ENCODE measurements at places on chromosomes 12 and 14. TPM values are rescaled to one million over a fixed set of nuclear protein-coding genes. Genes with fewer than 3 reads are reported as not detected.

- no peak for DNase-seq
Observed at GRCh38 chr14:34043627-34044372, 92.9 kb upstream of the EGLN3 start.

DNA sequence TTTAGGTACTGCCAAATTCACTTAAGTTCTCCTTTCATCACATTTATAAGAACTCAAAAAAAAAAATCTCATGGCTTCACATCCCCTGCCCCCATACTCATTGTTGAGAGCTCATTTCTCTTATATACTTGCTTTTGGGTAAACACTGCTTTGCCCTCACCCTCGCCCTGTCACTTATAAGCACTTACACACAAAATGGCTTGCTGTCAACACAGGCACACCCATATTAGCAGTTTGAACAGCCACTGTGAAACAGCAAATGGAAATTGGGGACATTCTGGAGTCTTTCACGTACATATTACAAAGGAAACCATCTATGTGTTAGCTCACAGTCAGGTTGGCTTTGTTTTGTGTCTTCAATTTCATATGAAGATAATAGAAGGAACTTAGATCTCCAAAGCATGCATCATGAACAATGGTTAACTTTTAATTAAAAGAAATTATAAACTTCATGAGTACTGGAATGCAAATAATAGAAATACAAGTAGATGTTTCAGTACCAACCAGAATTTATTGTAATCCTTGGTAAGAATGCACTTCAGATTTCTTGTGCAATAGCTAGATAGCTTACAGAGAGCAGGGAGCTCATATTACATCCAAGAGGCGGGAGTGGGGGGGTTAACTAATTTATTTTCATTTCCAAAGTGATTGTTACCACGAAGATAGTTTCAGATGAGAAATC, 272.2 kb downstream of the ALG10B start:
- DNase-seq, result no peak

GRCh38 chr12:17971850-17972249, 118.1 kb downstream of the RERGL start:
- no peak for DNase-seq

The PSME2 gene
- 108 TPM for total RNA-seq

The APOF gene
- not detected for total RNA-seq

GRCh38 chr14:61065656-61066055, 84.6 kb downstream of the SLC38A6 start:
- no peak for DNase-seq

DNA sequence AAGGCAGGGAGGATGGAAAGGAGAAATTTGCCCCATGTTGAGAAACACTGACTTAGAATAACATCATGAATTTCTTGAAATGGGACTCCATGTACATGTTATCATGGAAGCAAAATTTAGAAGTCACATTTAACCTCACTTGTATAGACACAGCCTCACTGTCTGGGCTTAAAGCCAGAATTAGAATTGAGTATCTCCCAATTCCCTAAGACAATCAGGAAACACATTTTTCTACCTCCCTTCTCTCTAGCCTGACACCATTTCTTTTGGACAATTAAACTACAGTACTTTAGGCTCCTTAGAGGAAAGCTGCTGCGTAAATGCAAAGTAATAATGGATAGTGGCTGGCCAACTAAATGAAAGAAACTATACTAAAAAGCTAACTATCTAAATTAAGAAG, 795.5 kb downstream of the C12orf50 start:
- no peak for DNase-seq

DNA sequence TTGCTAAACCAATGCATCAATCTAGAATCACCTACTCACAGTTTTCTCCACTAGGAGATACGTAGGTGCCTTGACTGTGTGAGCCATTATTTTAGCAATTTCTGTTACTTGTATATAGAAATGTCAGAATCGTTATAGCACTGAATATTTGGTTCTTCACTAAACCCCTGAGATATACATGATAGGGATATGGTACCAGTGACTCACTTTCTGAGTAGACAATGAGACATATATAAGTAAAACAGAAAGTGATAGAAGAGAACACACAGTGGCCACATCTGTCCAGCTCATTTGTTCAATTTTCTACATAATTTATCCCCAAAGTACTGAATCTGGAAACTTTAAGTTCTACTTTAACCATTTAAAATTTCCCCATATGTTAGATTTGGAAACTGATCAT, 1505.5 kb upstream of the TMEM132C start:
- DNase-seq, result no peak

GRCh38 chr12:6384499-6385436, 806 bp downstream of the LTBR start:
- no peak for DNase-seq

The ACSS3 gene
- 29.4 TPM for total RNA-seq

The SDR9C7 gene
- 0.27 TPM for total RNA-seq

DNA sequence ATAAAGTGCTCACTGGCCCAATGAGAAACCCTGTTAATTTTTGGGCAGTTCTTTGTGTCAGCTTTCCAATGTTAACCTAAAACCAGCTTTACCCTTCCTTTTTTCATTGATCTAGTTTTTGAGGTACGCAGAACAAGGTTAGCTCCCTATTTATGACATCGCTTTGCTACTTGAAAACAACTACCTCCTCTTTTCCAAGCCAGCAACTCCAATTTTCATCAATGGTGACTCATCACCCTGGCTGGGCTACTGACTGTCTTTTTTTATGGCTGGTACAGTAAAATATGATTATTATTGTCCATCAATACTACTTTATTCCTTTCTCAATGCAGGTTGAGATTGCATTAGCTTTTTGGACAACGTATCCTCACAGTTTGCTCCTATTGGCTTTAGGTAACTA, 22.5 kb upstream of the AKAP6 start:
- no peak for DNase-seq

GRCh38 chr14:91315844-91316267, 71.4 kb upstream of the GPR68 start:
- DNase-seq, result peak; percentile 27

DNA sequence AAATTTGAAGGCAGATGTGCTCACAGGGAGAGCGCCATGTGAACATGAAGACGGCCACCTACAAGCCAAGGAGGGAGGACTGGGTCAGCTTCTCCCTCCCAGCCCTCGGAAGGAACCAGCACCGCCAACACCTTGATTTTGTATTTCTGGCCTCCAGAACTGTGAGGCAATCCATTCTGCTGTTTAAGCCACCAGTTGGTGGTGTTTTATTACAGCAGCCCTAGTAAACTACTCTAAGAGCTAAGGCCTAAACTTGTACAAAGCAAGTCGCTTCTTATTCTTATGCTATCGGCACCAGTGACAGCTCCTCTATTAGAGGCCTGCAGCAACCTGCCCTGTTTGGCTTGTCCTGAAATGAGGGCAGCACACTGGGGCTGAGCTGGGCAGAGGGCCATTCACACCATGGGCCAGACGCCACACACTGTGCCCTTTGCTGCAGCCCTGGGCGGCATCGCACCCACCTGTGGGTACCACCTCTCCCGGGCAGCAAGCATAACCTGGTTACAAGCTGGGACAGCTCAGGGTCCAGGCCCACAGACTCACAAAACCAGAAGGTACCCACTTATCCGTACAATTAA, 62.7 kb downstream of the NOS1 start:
- DNase-seq, result no peak

The TEX22 gene
- total RNA-seq, result 0.14 TPM

- DNase-seq, result no peak
Observed at GRCh38 chr14:56918849-56919574, 108.7 kb upstream of the OTX2 start.

DNA sequence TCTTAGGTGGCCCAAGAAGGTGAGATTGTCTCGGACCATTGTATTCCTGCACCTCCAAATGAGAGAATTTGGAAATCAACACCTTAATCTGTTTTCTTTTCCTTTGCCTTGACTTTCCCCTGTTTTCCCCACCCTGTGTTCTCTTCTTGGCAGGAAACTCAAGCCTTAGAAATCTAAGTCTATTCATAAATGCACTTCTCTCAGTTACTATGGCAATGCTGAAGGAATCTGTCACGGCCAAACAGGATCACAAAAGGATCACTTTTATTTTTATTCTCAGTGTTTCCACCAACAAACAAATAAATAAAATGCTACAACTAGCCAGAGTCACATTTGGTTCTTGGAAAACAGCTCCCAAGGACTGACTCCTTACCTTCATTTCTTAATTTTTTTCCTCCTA, 270.5 kb downstream of the BCAT1 start:
- no peak for DNase-seq

- no peak for DNase-seq
Observed at GRCh38 chr12:103244596-103244995, 251.2 kb downstream of the C12orf42 start.

The DBX2 gene
- 0.45 TPM for total RNA-seq

The SLC38A4 gene
- total RNA-seq, result 0.32 TPM

DNA sequence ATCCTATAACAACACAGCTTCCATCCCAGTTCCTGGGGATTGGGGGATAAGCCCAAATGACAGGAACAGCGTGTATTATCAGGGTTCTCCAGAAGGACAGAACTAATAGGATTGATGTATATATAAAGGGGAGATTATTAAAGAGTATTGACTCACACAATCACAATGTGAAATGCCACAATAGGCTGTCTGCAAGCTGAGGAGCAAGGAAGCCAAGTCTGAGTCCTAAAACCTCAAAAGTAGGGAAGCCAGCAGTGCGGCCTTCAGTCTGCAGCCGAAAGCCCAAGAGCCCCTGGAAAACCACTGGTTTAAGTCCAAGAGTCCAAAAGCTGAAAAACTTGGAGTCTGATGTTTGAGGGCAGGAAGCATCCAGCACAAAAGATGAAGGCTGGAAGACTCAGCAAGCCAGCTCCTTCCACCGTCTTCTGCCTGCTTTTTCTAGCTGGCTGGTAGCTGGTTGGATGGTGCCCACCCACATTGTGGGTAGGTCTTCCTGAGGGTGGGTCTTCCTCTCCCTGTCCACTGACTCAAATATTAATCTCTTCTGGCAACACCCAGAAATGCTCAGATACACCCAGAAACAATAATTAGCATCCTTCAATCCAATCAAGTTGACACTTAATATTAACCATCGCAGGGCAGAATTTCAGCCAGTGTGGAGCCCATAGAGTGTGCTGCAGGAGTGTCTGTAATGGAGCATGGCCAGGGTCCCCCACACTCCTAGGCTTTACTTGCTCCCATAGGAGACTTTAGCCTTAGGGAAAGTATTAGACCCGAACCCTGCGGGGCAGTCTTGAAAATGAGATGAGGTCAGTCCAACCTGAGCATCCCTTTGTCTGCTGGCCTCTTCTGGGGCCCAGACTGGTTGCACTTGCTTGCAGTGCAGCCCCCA, 111.1 kb downstream of the SINHCAF start:
- DNase-seq, result no peak
